ENCODE measurements at places on chromosomes 12 and 14. TPM values are rescaled to one million over a fixed set of nuclear protein-coding genes. Genes with fewer than 3 reads are reported as not detected.
A peak's percentile ranks its signal among the peaks of the same experiment; 100 is the strongest.

Gene MSRB3
- 59.8 TPM for total RNA-seq

Gene SH2B3
- 17.4 TPM for total RNA-seq

Gene ATF7IP
- total RNA-seq, result 81.2 TPM

Gene TRHDE
- 43.2 TPM for total RNA-seq

Gene RNASE2
- 1.3 TPM for total RNA-seq

- H3K36me3 ChIP-seq, result no peaks in the 10 kb centered on the region
- peak overlapping the region; percentile 71 for H3K4me3 ChIP-seq
- peak overlapping the region; percentile 69 for H3K27ac ChIP-seq
- no peaks in the 10 kb centered on the region for H3K27me3 ChIP-seq
- H3K4me1 ChIP-seq, result no peaks in the 10 kb centered on the region
- no peak for DNase-seq
These were observed 14.0 kb upstream of the TBX3 start for GRCh38 chr12:114697741-114698565.

- DNase-seq, result no peak
- no peaks in the 10 kb centered on the region for H3K4me1 ChIP-seq
- H3K4me3 ChIP-seq, result no peak overlapping the region
- H3K36me3 ChIP-seq, result no peaks in the 10 kb centered on the region
- H3K27ac ChIP-seq, result peak overlapping the region; percentile 33
These were observed 176.3 kb upstream of the DIO2 start for GRCh38 chr14:80387563-80387981.

GRCh38 chr14:22886500-22887259 is 3.7 kb downstream of the REM2 start:
- H3K36me3 ChIP-seq, result no peaks in the 10 kb centered on the region
- DNase-seq, result peak; percentile 73
- peak overlapping the region; percentile 74 for H3K4me3 ChIP-seq
- peak overlapping the region; percentile 89 for H3K27ac ChIP-seq

DNA sequence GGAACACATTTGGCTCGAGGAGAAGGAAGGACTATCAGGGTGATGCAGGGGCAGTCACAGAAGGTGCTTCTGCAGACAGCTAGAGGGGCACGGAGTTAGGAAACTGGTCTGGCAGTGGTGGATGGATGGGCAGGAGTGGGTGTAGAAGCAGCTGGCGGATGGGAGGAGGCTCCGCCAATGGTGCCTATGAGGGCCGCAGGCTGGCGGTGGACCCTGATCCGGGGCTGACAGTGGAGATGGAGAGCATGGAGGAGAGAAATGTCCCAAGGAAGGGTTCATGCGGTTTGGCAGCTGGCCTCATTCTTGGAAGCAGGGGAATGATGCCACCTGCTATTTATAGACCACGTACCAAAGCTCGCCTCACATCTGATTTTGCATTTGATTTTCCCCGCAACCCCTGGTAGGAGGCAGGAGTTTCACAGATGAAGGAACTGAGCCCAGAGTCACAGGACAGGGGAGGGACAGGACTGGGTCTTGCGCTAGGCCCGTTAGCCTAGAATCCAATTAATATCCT is 237.1 kb downstream of the FOXN3 start:
- no peaks in the 10 kb centered on the region for H3K4me1 ChIP-seq
- no peak overlapping the region for H3K27ac ChIP-seq

GRCh38 chr12:104686196-104686595 is 229.4 kb downstream of the CHST11 start:
- DNase-seq, result no peak
- no peak overlapping the region for H3K4me3 ChIP-seq
- no peaks in the 10 kb centered on the region for H3K27me3 ChIP-seq

- no peak for DNase-seq
- H3K4me1 ChIP-seq, result no peaks in the 10 kb centered on the region
- H3K4me3 ChIP-seq, result no peak overlapping the region
- H3K36me3 ChIP-seq, result no peaks in the 10 kb centered on the region
These were observed 5.7 kb upstream of the PLEK2 start for GRCh38 chr14:67417633-67418032.

DNA sequence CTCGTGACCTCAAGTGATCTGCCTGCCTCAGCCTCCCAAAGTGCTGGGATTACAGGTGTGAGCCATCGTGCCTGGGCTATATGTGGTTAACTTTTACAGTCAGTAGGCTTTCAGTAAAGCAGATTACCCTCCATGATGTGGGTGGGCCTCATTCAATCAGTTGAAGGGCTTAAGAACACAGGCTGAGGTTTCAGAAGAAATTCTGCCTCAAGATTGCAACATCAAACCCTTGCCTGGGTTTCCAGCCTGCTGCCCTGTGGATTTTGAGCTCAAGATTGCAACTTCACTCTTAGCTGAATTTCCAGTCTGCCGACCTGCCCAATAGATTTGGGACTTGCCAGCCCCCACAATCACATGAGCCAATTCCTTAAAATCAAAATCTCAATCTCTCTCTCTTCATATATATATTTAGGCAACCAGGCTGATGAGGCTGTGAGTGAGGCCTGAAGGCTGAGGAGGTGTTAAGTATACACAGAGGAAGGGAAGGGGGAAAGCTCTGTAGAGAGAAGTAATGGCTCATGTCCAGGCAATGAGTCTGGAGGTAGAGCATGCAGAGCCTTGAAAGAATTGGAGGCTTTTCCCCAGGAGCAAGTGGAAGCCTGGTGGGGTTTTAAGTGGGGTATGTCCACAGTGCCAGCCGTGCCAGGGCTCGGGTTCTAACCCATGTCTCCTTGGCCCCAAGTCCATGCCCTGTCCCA is 33.3 kb upstream of the ACTN1 start:
- H3K4me3 ChIP-seq, result no peak overlapping the region
- H3K4me1 ChIP-seq, result no peaks in the 10 kb centered on the region
- no peaks in the 10 kb centered on the region for H3K36me3 ChIP-seq

DNA sequence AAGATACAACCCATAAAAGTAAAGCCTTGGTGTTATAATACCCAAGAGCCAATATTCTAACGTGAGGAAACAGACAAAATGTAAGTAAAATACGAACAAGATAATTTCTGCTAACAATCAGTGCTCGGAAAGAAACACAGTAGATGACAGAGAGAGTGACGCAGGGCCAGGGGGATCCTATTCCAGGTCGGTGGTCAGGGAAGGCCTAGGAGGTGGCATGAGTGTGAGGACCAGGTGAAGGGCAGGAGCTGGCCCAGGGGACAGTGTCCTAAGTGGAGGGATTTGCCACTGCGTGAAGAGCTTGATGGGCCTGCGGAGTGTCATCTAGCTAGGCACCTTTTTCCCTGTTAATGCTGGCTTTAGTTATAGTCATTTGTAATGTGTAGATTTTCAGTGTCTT is 35.3 kb downstream of the ETV6 start:
- no peaks in the 10 kb centered on the region for H3K4me1 ChIP-seq
- DNase-seq, result no peak
- H3K36me3 ChIP-seq, result no peaks in the 10 kb centered on the region
- H3K27ac ChIP-seq, result peak overlapping the region; percentile 62

DNA sequence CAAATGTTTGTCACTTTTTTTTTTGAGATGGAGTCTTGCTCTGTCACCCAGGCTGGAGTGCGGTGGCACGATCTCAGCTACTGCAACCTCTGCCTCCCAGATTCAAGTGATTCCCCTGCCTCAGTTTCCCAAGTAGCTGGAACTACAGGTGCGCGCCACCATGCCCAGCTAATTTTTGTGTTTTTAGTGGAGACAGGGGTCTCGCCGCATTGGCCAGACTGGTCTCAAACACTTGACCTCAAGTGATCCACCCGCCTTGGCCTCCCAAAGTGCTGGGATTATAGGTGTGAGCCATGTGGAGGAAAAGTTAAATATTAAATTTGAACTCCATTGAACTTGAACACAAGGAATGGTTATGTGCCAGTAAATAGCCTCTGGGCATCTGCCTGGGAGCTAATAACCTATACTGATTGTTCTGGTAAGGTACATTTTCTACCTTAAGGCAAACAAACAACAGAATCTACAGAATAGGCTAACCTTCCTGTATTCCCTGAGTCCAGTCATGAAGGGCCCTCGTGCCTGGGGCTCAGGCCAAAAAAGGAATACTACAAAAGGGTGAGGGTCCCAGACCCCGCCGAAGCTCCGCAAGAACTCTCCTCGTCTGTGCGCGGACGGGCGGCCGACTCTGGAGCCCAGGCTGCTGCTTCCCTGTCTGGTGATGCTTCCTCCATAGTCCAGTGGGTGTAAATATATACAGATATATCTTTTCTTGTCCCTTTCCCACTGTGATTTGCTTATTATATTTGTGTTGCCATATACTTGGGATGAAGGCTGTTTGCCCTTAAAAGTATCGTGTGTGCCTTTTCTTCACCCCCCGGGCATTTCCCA is 74.0 kb upstream of the EIF5 start:
- no peaks in the 10 kb centered on the region for H3K27me3 ChIP-seq
- H3K36me3 ChIP-seq, result no peaks in the 10 kb centered on the region
- H3K4me3 ChIP-seq, result peak overlapping the region; percentile 57
- DNase-seq, result no peak

DNA sequence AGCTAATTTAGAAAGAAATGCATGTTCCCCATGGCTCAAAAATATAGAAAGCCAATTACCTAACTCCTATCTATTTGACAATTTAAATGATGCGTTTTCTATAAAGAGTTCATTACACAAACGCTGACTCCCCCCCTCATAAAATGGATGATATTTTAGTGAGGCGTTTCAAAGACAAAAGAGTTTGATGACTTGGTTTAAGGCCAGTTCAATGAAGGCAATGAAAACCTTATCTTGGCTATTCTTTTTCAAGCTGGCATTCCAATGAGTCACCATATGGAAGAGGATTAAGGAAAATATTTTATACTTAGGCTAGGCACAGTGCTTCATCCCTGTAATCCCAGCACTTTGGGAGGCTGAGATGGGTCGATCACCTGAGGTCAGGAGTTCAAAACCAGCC is 62.7 kb downstream of the HMGA2 start:
- H3K36me3 ChIP-seq, result no peaks in the 10 kb centered on the region
- no peak overlapping the region for H3K27ac ChIP-seq
- peaks cover 3% of the 10 kb centered on the region for H3K4me1 ChIP-seq
- H3K27me3 ChIP-seq, result no peaks in the 10 kb centered on the region

- no peaks in the 10 kb centered on the region for H3K27me3 ChIP-seq
- H3K4me1 ChIP-seq, result peaks cover 3% of the 10 kb centered on the region
- no peak for DNase-seq
- peak overlapping the region; percentile 46 for H3K27ac ChIP-seq
- no peaks in the 10 kb centered on the region for H3K36me3 ChIP-seq
These were observed 43.9 kb upstream of the AMN1 start for GRCh38 chr12:31772685-31773222.

GRCh38 chr14:58740379-58740935 is 102.7 kb downstream of the DACT1 start:
- no peak overlapping the region for H3K4me3 ChIP-seq
- H3K27me3 ChIP-seq, result no peaks in the 10 kb centered on the region
- peak overlapping the region; percentile 52 for H3K27ac ChIP-seq
- DNase-seq, result peak; percentile 71
- H3K4me1 ChIP-seq, result no peaks in the 10 kb centered on the region

DNA sequence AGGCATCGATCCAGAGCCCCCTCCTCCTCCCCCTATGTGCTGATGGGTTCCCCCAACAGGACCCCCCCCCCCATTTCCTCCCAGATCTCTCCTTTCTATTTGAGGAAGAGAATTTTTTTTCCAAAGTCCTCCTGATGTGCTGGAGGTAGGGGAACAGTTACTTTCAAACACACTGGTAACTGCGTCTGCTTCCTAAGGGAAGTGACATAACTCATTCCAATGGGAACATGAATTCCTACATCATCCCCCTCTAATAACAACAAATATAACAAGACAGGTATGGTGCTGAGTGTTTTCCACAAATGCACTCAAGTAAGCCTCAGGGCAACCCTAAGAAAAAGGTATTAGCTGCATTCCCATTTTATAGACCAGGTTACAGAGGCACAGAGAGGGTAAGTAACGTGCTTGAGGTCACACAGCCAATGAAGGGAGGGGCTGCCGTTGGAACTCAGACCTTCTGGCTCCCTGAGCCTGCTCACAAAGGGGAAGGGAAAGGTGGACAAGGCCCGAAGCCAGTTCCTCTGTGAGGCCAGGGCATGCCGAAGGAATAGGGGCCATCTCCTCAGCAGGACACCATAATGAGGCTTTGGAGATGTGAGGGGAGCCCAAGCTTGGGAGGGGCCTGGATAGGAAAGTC is 121.1 kb upstream of the NCOR2 start:
- H3K4me3 ChIP-seq, result no peak overlapping the region
- no peaks in the 10 kb centered on the region for H3K36me3 ChIP-seq
- H3K4me1 ChIP-seq, result no peaks in the 10 kb centered on the region
- H3K27me3 ChIP-seq, result no peaks in the 10 kb centered on the region

- no peaks in the 10 kb centered on the region for H3K4me1 ChIP-seq
- no peak for DNase-seq
- H3K36me3 ChIP-seq, result no peaks in the 10 kb centered on the region
- no peaks in the 10 kb centered on the region for H3K27me3 ChIP-seq
These were observed 427.6 kb downstream of the ZFP36L1 start for GRCh38 chr14:68365228-68365627.

GRCh38 chr14:100096656-100097055 is 31.4 kb downstream of the EVL start:
- H3K27ac ChIP-seq, result no peak overlapping the region
- no peak overlapping the region for H3K4me3 ChIP-seq
- no peaks in the 10 kb centered on the region for H3K27me3 ChIP-seq
- H3K4me1 ChIP-seq, result peaks cover 7% of the 10 kb centered on the region
- no peaks in the 10 kb centered on the region for H3K36me3 ChIP-seq

GRCh38 chr12:106945261-106945851 is 10.4 kb upstream of the TMEM263 start:
- no peaks in the 10 kb centered on the region for H3K27me3 ChIP-seq
- no peak overlapping the region for H3K4me3 ChIP-seq
- no peak for DNase-seq
- H3K36me3 ChIP-seq, result no peaks in the 10 kb centered on the region
- no peak overlapping the region for H3K27ac ChIP-seq

GRCh38 chr12:102023343-102023930 is 38.4 kb downstream of the WASHC3 start:
- H3K4me1 ChIP-seq, result no peaks in the 10 kb centered on the region
- no peaks in the 10 kb centered on the region for H3K36me3 ChIP-seq
- no peak overlapping the region for H3K27ac ChIP-seq
- DNase-seq, result no peak

DNA sequence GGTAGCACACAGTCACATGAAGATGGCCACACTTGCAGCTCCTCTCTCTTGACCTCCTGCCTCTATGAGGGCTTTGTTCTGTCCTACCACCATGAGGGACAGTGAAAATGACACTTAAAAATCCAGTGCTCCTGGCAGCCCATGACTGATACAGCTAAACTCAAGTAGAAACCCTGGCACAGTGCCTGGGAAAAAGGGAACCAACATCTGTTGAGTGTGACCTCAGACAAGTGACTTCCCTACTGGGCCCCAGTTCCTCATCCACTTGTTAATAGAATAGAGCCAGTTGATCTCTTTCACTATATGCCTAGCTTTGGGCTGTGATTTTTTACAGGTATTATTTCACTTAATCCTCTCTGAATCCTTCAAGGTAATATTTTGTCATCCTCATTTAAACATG is 4.8 kb downstream of the GUCY2C start:
- H3K4me3 ChIP-seq, result no peak overlapping the region
- no peaks in the 10 kb centered on the region for H3K4me1 ChIP-seq
- H3K27ac ChIP-seq, result no peak overlapping the region
- no peaks in the 10 kb centered on the region for H3K36me3 ChIP-seq

- H3K36me3 ChIP-seq, result no peaks in the 10 kb centered on the region
- H3K27me3 ChIP-seq, result no peaks in the 10 kb centered on the region
These were observed 55.7 kb upstream of the FRMD6 start for GRCh38 chr14:51595881-51596455.

GRCh38 chr14:105418269-105419194 is 1.1 kb upstream of the MTA1 start:
- no peaks in the 10 kb centered on the region for H3K27me3 ChIP-seq
- H3K4me1 ChIP-seq, result peaks cover 22% of the 10 kb centered on the region
- peak overlapping the region; percentile 66 for H3K4me3 ChIP-seq
- no peak for DNase-seq
- no peaks in the 10 kb centered on the region for H3K36me3 ChIP-seq

- H3K27me3 ChIP-seq, result no peaks in the 10 kb centered on the region
- H3K27ac ChIP-seq, result no peak overlapping the region
- no peaks in the 10 kb centered on the region for H3K36me3 ChIP-seq
- H3K4me3 ChIP-seq, result no peak overlapping the region
These were observed 649.8 kb downstream of the RPS29 start for GRCh38 chr14:48936362-48936761.

Measured in breast epithelium (tissue), 4 donors.